Chondrocyte (in vitro differentiated cells): ENCODE measurements at places on chromosomes 7 and 10. TPM values are rescaled to one million over a fixed set of nuclear protein-coding genes. Genes with fewer than 3 reads are reported as not detected.
A peak's percentile ranks its signal among the peaks of the same experiment; 100 is the strongest.

- no peak overlapping the region for H3K27ac ChIP-seq
- no peak for DNase-seq
- no peaks in the 10 kb centered on the region for H3K27me3 ChIP-seq
- no peaks in the 10 kb centered on the region for H3K36me3 ChIP-seq
- no peak overlapping the region for H3K4me3 ChIP-seq
These were observed 129.2 kb upstream of the NRBF2 start for GRCh38 chr10:63003816-63004453.

DNA sequence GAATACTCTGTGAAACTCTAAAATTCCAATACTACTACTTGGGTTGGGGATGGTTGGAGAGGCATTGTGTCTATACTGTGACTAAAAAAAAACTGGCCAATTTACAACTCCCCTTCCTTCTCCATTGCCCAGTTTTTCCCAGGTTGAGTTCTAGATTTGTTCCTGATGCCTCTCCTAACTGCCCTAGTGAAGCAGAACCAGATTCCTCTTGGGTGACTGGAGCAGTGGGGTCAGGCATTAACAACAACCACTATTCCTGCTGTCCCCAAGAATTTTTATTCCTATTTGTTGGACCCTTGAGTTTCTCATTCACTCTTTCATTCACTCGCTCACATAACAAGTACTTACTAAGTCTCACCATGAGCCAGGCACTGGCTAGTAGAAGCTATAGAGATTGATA lies 5.8 kb downstream of the GOT1 start:
- H3K4me3 ChIP-seq = no peak overlapping the region
- no peak for DNase-seq
- H3K4me1 ChIP-seq = peaks cover 12% of the 10 kb centered on the region
- no peak overlapping the region for H3K27ac ChIP-seq
- peaks cover 17% of the 10 kb centered on the region for H3K36me3 ChIP-seq

DNA sequence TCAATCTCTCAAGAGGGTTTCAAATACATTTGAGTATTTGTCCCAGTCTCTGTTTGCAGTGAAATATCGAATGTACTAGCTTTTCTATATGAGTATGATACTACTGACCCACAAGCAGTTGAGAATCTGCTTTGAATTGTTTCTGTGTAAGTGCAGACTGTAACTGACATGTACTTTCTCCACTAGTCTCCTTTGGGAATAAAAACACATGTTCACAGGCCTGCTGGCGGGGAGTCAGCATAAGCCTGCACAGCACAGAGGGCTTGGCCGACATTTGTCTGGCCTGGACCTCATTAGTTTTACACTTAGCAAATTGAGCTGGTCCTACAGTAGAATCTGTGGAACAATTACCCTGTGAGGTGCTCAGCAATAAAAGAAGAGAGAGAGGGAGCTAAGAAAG lies 72.6 kb downstream of the ITGB8 start:
- no peak overlapping the region for H3K4me3 ChIP-seq
- H3K27ac ChIP-seq = no peak overlapping the region
- DNase-seq = no peak
- no peaks in the 10 kb centered on the region for H3K36me3 ChIP-seq
- H3K27me3 ChIP-seq = no peaks in the 10 kb centered on the region

Gene OR9A4
- not detected in 3 replicates for total RNA-seq

Gene NEUROG3
- not detected in 3 replicates for total RNA-seq

DNA sequence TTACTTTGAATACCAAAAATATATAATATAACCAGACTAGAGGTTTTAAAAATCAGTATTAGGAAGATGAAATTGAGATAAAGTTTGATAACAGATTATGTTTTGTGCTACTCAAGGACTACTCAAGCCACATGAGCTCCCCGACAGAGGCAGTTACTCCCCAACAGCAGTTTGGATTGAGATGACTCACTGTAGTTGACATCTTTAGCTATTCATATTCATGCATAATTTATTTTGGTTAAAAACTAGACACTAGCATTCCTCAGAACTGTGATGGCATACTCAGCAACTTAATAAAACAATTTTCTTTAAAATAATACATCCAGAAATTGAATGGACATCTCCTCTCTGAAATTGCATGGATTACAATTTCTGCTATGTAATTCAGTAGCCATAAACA lies 19.6 kb downstream of the PCLO start:
- no peak overlapping the region for H3K27ac ChIP-seq
- H3K4me3 ChIP-seq = no peak overlapping the region
- H3K36me3 ChIP-seq = no peaks in the 10 kb centered on the region

GRCh38 chr7:51366172-51366728 lies 49.6 kb upstream of the COBL start:
- H3K27ac ChIP-seq = no peak overlapping the region
- H3K4me3 ChIP-seq = no peak overlapping the region
- H3K27me3 ChIP-seq = peaks cover 22% of the 10 kb centered on the region
- H3K4me1 ChIP-seq = no peaks in the 10 kb centered on the region
- H3K36me3 ChIP-seq = no peaks in the 10 kb centered on the region

Gene TMEM176A
- not detected in 3 replicates for total RNA-seq

DNA sequence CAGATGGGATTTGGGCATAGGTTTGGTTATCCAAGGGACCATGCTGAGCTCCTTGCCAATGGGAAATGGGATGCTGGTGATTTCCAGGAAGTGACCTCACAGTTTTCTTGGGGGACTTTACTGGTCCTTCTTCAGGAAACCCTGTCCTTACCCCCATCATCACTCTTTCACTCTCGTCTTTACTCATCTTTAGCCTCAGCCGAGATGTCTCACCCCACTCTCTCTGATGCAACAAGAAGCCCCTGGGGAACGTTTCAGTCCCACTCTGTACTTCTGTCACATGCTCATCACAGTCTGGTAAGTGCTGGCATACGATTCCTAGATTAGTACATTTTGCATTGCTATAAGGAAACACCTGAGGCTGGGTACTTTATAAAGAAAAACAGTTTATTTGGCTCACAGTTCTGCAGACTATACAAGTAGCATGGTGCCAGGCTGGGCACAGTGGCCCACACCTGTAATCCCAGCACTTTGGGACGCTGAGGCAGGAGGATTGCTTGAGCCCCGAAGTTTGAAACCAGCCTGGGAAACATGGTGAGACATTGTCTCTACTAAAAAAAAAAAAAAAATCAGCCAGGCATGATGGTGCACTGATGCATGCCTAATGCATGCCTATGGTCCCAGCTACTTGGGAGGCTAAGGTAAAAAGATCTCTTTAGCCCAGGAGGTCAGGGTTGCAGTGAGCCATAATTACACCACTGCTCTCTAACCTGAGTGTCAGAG lies 63.5 kb upstream of the VKORC1L1 start:
- DNase-seq = no peak
- H3K4me1 ChIP-seq = peaks cover under 1% of the 10 kb centered on the region
- H3K4me3 ChIP-seq = no peak overlapping the region
- H3K27me3 ChIP-seq = no peaks in the 10 kb centered on the region

DNA sequence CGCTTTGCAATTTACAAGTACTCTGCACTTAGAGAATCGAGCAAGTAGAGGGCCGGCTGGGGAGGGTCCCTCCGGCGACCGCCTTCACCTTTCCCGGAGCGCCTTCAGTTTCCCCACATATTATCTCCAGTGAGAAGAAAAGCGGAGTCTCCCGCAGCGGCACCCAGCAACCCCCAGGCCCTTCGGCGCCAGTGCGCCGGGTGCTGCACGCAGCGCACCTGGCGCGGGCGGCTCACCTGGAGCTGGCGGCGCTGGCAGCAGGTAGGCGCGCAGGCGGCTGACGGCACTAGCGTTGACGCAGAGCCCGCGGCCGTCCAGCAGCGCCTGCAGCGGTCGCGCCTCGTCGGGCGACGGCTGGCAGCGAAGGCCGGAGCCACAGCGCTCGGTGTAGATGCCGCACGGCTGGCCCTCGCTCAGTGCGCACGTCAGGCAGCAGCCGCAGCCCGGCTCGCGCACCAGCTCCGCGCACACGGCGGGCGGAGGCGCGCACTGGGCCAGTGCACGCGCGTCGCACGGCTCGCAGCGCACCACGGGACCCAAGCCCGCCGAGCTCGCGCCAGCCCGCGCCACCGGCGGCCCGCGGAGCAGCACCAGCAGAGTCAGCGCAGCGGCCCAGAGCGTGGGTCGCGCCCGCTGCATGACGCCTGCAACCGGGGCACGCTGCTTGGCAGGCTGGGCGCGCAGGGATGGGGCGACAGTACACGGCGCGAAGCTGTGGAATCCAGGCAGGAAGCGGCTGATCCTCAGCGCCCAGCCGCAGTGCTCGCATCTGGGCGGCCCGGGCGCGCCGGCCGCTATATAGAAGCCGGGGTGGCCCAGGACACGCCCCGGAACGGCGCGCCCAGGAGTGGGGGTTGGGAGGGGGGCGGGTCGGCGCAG lies at the start of gene IGFBP3:
Gene IGFBP3 (minus strand): TSS at position 771 of the 879 bp plus-strand sequence. CDS start 132 bp downstream, at position 639.
- peak within 1 kb of the TSS; percentile 97 for H3K27ac ChIP-seq
- H3K4me3 ChIP-seq = peak within 1 kb of the TSS; percentile 89
- H3K4me1 ChIP-seq = peaks cover 87% of the 10 kb centered on the region
- H3K27me3 ChIP-seq = no peaks in the 10 kb centered on the region
- DNase-seq = no peak

DNA sequence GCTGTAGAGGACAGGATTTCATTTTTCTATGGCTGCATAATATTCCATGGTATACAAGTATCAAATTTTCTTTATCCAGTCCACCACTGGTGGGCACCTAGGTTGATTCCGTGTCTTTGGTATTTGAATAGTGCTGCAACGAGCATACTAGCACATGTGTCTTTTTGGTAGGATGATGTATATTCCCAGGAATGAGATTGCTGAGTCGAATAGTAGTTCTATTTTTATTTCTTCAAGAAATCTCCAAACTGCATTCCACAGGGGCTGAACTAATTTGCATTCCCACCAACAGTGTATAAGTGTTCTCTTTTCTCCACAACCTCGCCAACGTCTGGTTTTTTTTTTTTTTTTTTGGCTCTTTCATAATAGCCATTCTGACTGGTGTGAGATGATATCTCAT lies 550.0 kb downstream of the REEP3 start:
- no peaks in the 10 kb centered on the region for H3K36me3 ChIP-seq
- no peak overlapping the region for H3K4me3 ChIP-seq
- peak overlapping the region; percentile 75 for H3K27ac ChIP-seq
- peaks cover 50% of the 10 kb centered on the region for H3K4me1 ChIP-seq

DNA sequence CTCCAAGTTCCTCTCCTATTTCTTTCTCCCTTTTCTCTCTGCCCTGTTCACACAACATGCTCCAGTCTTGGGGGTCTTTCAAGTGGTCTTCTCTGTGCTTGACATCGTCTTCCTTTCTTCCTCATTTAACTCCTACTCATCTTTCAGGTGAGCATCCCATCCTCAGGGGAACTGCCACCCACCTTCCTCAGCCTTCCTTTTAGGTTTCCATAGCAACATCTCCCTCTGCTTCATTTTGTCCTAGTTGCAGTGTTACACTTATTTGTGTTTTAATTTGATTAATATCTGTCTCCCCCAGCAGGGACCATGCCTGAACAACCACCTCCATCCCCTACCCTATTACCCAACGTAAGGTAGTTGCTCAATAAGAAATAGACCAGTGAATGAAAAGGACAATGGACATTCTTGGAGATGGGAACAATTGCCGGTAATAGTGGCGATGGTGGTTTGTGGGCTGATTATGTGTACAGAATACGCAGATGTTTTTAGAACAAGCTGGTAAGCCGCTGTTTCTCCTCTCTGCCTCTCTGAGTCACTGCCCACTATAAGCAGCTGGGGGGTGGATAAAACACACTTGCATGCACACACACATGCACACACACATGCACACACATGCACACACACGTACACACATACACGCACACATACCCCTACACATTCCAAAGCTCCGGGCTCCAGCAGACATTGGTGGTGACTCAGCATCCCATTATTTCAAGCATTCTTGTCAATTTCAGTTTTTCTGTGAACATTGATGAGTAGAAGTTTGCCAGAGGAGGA lies 251.6 kb downstream of the GATA3 start:
- DNase-seq = no peak
- no peak overlapping the region for H3K27ac ChIP-seq
- no peaks in the 10 kb centered on the region for H3K36me3 ChIP-seq
- no peak overlapping the region for H3K4me3 ChIP-seq
- H3K4me1 ChIP-seq = no peaks in the 10 kb centered on the region

DNA sequence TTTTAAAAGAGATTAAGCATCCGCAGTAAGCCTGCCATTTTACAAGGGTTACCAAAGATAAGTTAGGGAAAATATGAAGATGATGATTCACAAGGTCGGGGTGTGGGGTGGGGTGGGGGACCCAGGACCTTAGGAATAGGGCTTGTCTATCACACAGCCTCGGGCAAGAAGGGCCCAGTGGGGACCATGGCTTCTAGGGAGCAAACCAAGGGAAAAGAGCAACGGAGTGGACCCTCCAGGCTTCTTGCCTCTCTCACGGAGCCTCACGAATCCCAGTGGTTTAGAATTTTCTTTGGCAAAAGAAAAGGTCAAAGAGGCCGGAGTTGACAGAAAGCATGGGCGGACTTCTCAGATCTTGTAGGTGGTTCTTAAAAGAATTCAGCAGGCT lies 1.3 kb downstream of the PRKCQ start:
- H3K4me3 ChIP-seq = no peak overlapping the region
- no peaks in the 10 kb centered on the region for H3K36me3 ChIP-seq
- DNase-seq = no peak
- no peak overlapping the region for H3K27ac ChIP-seq
- peaks cover 4% of the 10 kb centered on the region for H3K4me1 ChIP-seq

Gene LYZL2
- not detected in 3 replicates for total RNA-seq

DNA sequence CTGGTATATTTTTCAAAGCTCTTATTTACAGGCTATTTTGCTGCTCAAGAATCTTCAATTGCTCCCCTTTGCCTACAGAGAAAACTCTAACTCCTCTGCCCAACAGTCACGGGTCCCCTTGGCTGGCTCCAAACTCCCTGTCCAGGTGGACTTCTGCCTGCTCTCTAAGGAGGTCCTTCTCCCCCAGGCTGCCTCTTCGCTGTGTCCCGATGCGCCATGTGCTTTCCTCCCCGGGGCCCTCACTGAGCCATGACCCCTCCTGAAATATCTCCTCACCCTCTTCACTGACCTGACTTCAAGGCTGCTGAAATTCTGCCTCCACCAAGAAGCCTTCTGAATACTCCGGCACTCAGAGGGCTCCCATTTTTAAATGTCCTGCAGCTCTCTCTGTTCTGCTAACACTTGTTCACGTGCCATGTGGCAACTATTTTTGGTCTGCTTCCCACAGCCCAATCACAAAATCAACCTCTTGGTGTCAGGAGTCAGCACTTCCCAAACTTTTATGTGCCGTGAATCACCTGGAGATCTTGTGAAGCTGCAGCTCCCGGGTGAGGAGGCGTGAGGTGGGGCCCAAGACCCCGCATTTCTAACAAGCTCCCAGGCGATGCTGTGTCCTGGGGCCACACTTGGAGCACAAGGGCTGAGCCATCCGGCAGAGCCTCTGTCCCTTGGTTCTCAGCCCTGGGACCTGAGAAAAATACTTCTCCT lies 85.7 kb upstream of the COL13A1 start:
- H3K27me3 ChIP-seq = no peaks in the 10 kb centered on the region
- H3K4me3 ChIP-seq = peak overlapping the region; percentile 8
- H3K36me3 ChIP-seq = peaks cover 4% of the 10 kb centered on the region
- peaks cover 26% of the 10 kb centered on the region for H3K4me1 ChIP-seq
- DNase-seq = no peak

Gene MRPS17
- total RNA-seq = 11.8 to 13.0 TPM (median 11.9 TPM) in 3 replicates

Gene TMEM229A
- total RNA-seq = not detected in 3 replicates
